ENCODE measurements at places on chromosomes 6 and 20. TPM values are rescaled to one million over a fixed set of nuclear protein-coding genes. Genes with fewer than 3 reads are reported as not detected.

GRCh38 chr6:1802491-1803395 is 193.0 kb downstream of the FOXC1 start:
- H3K4me1 ChIP-seq: peaks cover 16% of the 10 kb centered on the region
- peak; percentile 78 for DNase-seq
- no peaks in the 10 kb centered on the region for H3K36me3 ChIP-seq
- peak overlapping the region; percentile 54 for H3K4me3 ChIP-seq

OR2B2 gene
- not detected for total RNA-seq

- DNase-seq: peak; percentile 76
- H3K36me3 ChIP-seq: no peaks in the 10 kb centered on the region
- peak overlapping the region; percentile 92 for H3K27ac ChIP-seq
- no peaks in the 10 kb centered on the region for H3K27me3 ChIP-seq
- H3K4me1 ChIP-seq: peaks cover 21% of the 10 kb centered on the region
Measured at GRCh38 chr6:5936631-5937030, 70.1 kb downstream of the NRN1 start.

DNA sequence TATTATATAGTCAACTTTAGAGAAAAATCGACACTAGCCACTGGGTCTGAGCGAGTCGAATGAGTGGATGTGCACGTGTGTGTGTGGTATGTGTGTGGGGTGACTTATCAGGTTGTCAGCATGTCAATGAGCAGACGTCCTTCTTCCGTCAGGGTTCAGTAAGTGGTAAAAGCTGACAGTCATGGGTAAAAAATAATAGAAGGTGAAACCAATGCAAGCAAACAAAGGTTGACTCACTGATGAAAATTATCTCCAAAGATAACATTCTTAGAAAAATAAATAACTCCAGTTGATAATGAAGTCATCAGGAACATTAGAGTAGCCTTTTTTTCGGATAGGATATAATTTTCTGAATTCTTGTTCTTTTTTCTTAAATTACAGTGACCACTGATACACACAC is 243.8 kb upstream of the FOXQ1 start:
- H3K4me1 ChIP-seq: no peaks in the 10 kb centered on the region
- H3K36me3 ChIP-seq: no peaks in the 10 kb centered on the region
- H3K27me3 ChIP-seq: no peaks in the 10 kb centered on the region
- H3K27ac ChIP-seq: no peak overlapping the region
- no peak overlapping the region for H3K4me3 ChIP-seq
- DNase-seq: no peak

DNA sequence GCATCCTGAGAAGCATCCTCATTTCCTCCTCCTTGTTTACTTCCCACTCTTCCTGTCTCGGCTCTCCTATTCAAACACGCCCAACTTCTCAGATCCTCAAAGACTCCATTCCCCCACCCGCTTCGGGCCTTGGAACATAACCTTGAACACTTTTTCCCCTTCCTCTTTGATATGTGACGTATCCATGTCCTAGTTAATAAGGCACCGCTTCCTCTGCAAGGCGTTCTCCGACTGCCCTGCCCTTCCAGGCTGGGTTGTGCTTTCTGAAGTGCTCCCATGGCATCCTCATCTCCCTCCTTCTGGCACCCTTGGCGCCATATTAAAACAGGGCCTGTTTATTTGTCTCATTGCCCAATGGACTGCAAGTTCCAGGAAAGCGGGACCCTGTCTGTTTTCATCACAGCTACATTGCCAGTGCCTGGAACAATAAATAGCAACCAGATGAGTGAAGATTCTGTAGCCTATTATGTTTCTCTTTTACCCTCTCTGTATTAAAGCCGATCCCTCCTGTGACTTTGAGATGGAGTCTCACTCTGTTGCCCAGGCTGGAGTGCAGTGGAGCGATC is 115.3 kb upstream of the TRAF3IP2 start:
- no peaks in the 10 kb centered on the region for H3K27me3 ChIP-seq
- H3K4me1 ChIP-seq: no peaks in the 10 kb centered on the region
- no peak overlapping the region for H3K27ac ChIP-seq
- no peaks in the 10 kb centered on the region for H3K36me3 ChIP-seq
